ENCODE measurements at places on chromosomes 7 and 10.

- H3K36me3 ChIP-seq = no peaks in the 10 kb centered on the region
- H3K27me3 ChIP-seq = no peaks in the 10 kb centered on the region
- no peaks in the 10 kb centered on the region for H3K4me1 ChIP-seq
- H3K27ac ChIP-seq = no peak overlapping the region
- no peak for DNase-seq
- H3K4me3 ChIP-seq = no peak overlapping the region
Observed at GRCh38 chr7:136078630-136079029, 101.5 kb upstream of the MTPN start.

- H3K36me3 ChIP-seq = no peaks in the 10 kb centered on the region
- DNase-seq = no peak
- no peaks in the 10 kb centered on the region for H3K27me3 ChIP-seq
- H3K27ac ChIP-seq = no peak overlapping the region
- H3K4me1 ChIP-seq = peaks cover 6% of the 10 kb centered on the region
Observed at GRCh38 chr7:39749177-39749576, 125.8 kb downstream of the RALA start.

- no peaks in the 10 kb centered on the region for H3K27me3 ChIP-seq
- H3K4me3 ChIP-seq = no peak overlapping the region
- H3K4me1 ChIP-seq = peaks cover 16% of the 10 kb centered on the region
- no peaks in the 10 kb centered on the region for H3K36me3 ChIP-seq
- H3K27ac ChIP-seq = no peak overlapping the region
Observed at GRCh38 chr10:43205681-43206390, 61.0 kb downstream of the RASGEF1A start.

GRCh38 chr7:148020679-148021078, 569.9 kb upstream of the C7orf33 start:
- no peaks in the 10 kb centered on the region for H3K27me3 ChIP-seq
- H3K36me3 ChIP-seq = no peaks in the 10 kb centered on the region
- DNase-seq = no peak
- no peak overlapping the region for H3K4me3 ChIP-seq
- no peaks in the 10 kb centered on the region for H3K4me1 ChIP-seq
- no peak overlapping the region for H3K27ac ChIP-seq

GRCh38 chr10:123621492-123621891, 44.7 kb upstream of the GPR26 start:
- no peaks in the 10 kb centered on the region for H3K36me3 ChIP-seq
- H3K4me3 ChIP-seq = no peak overlapping the region
- no peak overlapping the region for H3K27ac ChIP-seq
- no peak for DNase-seq
- H3K27me3 ChIP-seq = peaks cover 5% of the 10 kb centered on the region

DNA sequence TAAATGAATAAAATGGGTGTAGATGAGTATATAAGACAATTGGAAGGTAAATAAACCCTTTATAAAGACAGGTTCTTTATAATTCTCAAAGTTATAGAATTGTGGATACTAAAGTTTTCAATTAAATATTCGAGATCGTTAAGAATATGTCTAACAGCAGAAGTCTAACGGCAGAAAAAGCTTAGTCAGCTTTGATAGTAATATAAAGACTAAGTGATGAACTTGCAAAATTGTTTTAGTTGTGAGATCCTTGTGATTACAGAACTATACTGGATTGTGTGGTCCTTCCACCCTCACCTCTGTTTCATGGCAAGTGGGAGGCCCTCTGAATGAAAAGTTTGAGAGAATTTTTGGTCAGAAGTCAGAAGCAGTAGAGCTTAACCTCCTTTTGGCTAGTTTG, 2.3 kb downstream of the THNSL1 start:
- H3K27me3 ChIP-seq = no peaks in the 10 kb centered on the region
- H3K36me3 ChIP-seq = no peaks in the 10 kb centered on the region
- no peak for DNase-seq
- peaks cover 8% of the 10 kb centered on the region for H3K4me1 ChIP-seq

- no peaks in the 10 kb centered on the region for H3K27me3 ChIP-seq
- H3K36me3 ChIP-seq = no peaks in the 10 kb centered on the region
- no peak for DNase-seq
- H3K4me3 ChIP-seq = no peak overlapping the region
Observed at GRCh38 chr7:156178857-156179256, 366.6 kb upstream of the SHH start.

DNA sequence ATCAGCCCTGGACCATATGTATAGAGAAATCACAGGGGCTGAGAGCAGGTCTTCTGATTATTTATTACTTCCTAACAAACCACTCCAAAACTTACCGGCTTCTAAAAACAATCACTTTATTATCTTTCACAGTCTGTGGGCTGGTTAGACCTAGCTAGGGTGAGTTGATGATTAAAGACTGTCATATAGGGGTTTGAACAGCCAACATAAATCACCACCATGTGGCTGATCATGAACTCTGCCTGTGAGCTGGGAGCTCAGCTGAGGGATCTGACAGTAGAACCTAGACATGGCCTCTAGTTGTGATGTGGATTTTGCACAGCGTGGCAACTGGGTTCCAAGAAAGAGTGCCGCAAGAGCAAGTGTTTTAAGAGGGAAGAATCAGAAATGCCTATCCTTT, 305.4 kb downstream of the CSTF2T start:
- H3K36me3 ChIP-seq = no peaks in the 10 kb centered on the region
- DNase-seq = no peak
- H3K4me3 ChIP-seq = no peak overlapping the region
- H3K4me1 ChIP-seq = peaks cover 10% of the 10 kb centered on the region
- H3K27me3 ChIP-seq = no peaks in the 10 kb centered on the region

- no peak for DNase-seq
- H3K4me1 ChIP-seq = no peaks in the 10 kb centered on the region
- H3K36me3 ChIP-seq = no peaks in the 10 kb centered on the region
Observed at GRCh38 chr10:111109501-111110242, 32.8 kb downstream of the ADRA2A start.

- no peak overlapping the region for H3K4me3 ChIP-seq
- H3K36me3 ChIP-seq = no peaks in the 10 kb centered on the region
- H3K27ac ChIP-seq = no peak overlapping the region
- no peak for DNase-seq
- peaks cover 29% of the 10 kb centered on the region for H3K4me1 ChIP-seq
Observed at GRCh38 chr7:140304191-140304799, 94.0 kb downstream of the SLC37A3 start.

- DNase-seq = peak; percentile 51
- H3K27ac ChIP-seq = peak overlapping the region; percentile 69
- H3K27me3 ChIP-seq = no peaks in the 10 kb centered on the region
- peaks cover 23% of the 10 kb centered on the region for H3K4me1 ChIP-seq
- no peaks in the 10 kb centered on the region for H3K36me3 ChIP-seq
Observed at GRCh38 chr7:95549818-95550529, 46.3 kb downstream of the PDK4 start.

DNA sequence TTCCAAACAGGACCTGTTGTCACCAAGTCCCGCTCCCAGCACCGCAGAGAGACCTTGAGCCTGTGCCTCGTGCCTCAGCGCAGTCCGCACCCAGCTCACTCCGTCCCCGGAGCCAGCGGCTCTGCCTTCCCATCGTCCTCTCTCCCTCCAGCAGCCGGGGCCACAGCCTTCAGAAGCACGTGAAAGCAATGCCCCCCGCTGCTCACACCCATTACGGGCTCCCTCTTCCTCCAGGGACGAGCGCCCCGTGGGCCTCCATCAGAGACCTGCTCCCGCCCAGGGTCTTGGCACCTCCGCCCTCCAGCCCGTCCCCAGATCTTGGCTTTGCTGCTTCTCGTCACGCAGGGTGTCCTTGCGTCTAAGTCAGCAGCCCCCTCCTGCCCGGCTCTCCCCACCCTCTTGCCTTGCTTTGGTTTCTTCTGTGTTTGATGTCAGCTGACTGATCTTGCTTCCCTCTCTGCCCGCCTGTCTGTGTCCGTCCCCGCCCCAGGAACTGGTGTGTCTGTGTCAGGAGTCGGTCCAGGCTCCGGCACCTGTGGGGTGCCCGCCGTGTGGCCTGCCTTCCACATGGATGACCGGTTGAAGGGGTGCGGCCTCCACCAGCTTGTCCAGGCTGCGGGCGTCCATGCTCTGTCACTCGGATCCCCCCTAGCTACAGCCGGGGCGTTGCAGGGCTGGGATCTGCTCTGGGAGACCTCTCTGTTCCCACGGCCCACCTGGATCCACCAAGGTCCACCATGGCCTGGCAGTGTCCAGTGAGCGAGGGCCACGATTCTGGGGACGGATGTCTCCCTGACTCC, 61.9 kb downstream of the FOXL3 start:
- no peak overlapping the region for H3K27ac ChIP-seq
- no peaks in the 10 kb centered on the region for H3K27me3 ChIP-seq
- H3K36me3 ChIP-seq = no peaks in the 10 kb centered on the region
- DNase-seq = peak; percentile 76
- H3K4me1 ChIP-seq = peaks cover 7% of the 10 kb centered on the region

- no peak overlapping the region for H3K4me3 ChIP-seq
- H3K36me3 ChIP-seq = no peaks in the 10 kb centered on the region
- no peak overlapping the region for H3K27ac ChIP-seq
- peaks cover 15% of the 10 kb centered on the region for H3K4me1 ChIP-seq
- no peaks in the 10 kb centered on the region for H3K27me3 ChIP-seq
- DNase-seq = no peak
Observed at GRCh38 chr10:103792547-103792946, 62.8 kb downstream of the SH3PXD2A start.

GRCh38 chr7:18780266-18780665, 284.7 kb downstream of the HDAC9 start:
- no peak overlapping the region for H3K4me3 ChIP-seq
- H3K4me1 ChIP-seq = no peaks in the 10 kb centered on the region
- H3K36me3 ChIP-seq = no peaks in the 10 kb centered on the region

DNA sequence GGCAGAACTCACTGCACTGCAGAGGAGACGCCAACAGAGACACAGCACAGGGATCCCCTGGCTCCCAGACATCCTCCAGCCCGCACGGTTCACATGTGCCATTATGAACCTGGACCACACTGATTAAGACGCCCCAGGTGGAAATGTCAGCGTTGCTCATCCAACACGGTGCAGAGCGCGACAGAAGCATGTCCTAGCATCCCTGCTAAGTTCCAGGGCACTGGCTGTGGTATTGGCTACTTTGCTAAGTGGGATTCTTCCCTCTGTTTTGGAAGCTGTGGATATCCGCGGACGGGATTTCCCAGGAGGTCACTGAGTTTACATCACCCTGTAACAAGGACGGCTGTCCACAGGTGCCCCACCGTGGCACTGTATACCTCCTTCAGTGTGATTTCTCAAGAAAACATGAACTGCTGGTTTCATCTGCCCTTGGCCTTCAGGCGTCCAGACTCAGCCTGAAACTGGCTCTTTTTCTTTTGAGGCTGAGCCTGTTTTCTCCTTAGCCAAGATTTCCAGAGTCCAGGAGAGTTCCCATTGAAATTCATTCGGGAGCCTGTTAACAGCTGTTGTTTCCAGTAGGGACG, 324.0 kb downstream of the WDR37 start:
- no peaks in the 10 kb centered on the region for H3K36me3 ChIP-seq
- H3K27me3 ChIP-seq = peaks cover 68% of the 10 kb centered on the region
- DNase-seq = no peak

DNA sequence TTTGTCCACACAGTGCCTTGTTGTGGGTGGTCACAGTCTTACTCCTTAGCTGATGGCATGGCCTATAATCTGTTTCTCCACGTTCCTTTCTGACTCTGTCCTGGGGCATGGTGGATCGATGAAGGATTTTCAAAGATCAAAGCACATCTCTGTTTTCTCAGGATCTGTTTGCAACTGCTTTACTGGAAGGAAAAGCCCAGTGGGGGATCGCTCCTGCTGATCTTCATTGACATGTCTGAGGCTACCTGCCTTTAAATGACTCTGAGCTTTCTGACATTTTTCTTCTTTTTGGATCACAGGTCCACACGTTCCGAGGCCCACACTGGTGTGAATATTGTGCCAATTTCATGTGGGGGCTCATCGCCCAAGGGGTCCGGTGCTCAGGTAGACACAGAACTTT, 68.0 kb upstream of the PRR15 start:
- H3K4me3 ChIP-seq = no peak overlapping the region
- no peaks in the 10 kb centered on the region for H3K27me3 ChIP-seq
- no peaks in the 10 kb centered on the region for H3K4me1 ChIP-seq
- H3K36me3 ChIP-seq = no peaks in the 10 kb centered on the region
- no peak overlapping the region for H3K27ac ChIP-seq

DNA sequence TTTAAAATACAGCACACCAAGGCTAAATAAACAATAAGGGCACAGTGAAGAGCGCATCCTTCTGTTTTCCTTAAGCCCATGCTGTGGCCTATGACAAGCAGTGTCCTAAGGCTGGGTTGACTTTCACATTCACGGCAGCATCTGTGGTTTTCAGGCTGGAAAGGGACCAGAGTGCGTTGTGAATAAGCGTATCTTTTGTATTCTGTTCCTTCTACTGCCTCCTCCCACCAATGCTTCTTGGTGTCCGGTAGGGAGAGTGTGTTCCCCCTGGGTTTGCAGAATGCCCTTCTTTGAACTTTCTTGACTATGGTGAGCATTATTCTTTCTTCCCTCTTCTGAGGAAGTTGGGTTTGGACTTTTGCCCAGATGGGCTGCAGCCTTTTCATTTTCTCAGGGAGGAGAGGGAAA, 73.6 kb downstream of the ABCA13 start:
- no peaks in the 10 kb centered on the region for H3K27me3 ChIP-seq
- H3K4me1 ChIP-seq = no peaks in the 10 kb centered on the region
- no peak overlapping the region for H3K4me3 ChIP-seq
- H3K27ac ChIP-seq = no peak overlapping the region
- no peak for DNase-seq
- H3K36me3 ChIP-seq = no peaks in the 10 kb centered on the region

DNA sequence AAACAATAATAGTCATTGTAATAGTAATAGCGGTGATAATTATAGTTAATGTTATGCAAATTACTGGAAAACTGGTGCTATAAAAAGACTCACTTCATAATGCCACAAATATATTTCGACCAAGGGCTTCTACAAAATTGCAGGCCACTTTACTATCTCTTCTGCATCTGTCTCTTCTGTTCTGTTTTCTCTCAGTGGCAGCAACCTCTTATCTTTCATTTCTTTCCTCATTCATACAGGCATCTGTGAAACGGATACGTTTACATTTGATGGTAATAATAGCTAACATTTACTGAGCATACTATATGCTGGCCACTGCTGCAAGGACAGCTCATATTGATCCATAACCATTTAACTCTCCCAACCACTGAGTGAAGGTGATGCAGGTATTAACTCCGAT, 537.4 kb upstream of the PFKP start:
- H3K27ac ChIP-seq = no peak overlapping the region
- H3K4me1 ChIP-seq = no peaks in the 10 kb centered on the region
- H3K27me3 ChIP-seq = no peaks in the 10 kb centered on the region
- DNase-seq = no peak
- no peak overlapping the region for H3K4me3 ChIP-seq

GRCh38 chr10:124739986-124740368, 4.2 kb downstream of the FAM53B start:
- H3K27ac ChIP-seq = peak overlapping the region; percentile 93
- no peaks in the 10 kb centered on the region for H3K36me3 ChIP-seq
- no peaks in the 10 kb centered on the region for H3K27me3 ChIP-seq
- H3K4me1 ChIP-seq = peaks cover 84% of the 10 kb centered on the region

- no peaks in the 10 kb centered on the region for H3K4me1 ChIP-seq
- no peak overlapping the region for H3K4me3 ChIP-seq
- no peaks in the 10 kb centered on the region for H3K27me3 ChIP-seq
- no peaks in the 10 kb centered on the region for H3K36me3 ChIP-seq
Observed at GRCh38 chr10:78457804-78458482, 424.3 kb downstream of the RPS24 start.
